ENCODE measurements at places on chromosomes 4 and X.

DNA sequence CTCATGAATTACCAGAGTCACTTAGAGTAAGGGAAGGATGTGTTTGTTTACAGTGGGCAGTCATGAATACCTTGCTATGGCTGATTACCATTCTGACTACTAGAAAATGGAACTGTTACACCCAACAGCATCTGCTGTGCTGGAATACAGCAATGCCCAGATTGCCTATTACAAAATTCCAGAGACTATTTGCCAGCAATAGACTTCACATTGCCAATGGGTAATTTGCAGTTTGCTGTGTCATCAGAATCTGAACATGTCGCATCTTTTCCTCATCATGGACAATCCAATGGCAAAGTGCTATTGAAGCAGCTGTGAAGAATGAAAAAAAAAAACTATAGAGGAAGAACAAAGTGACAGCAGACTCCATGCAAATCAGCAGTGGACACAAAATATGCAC, 356.6 kb downstream of the CXXC4 start:
- DNase-seq, result no peak

DNA sequence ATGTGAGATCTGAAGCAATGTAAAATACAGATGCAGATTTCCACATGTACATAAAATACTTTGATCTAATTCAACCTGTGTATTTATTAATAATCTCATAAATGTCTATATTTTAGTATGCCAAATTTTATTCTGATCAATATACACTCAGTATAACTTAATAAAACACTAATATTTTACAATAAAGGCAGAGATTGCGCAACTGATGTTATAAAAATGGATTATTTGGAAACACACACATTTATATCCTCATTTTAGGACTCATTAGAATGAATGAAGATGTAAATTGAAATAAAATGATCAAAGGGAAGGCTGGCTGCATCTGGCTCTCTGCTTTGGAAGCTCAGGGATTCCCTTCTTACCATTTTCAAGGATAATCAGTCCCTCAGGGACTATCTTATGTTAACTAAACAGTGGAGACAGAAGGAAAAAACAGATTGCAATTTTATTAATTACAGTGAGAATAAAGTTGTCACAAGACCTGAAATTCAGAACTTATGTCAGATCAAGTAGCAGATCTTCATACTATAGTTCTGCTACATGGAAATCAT, 900.9 kb upstream of the EPHA5 start:
- no peak for DNase-seq

DNA sequence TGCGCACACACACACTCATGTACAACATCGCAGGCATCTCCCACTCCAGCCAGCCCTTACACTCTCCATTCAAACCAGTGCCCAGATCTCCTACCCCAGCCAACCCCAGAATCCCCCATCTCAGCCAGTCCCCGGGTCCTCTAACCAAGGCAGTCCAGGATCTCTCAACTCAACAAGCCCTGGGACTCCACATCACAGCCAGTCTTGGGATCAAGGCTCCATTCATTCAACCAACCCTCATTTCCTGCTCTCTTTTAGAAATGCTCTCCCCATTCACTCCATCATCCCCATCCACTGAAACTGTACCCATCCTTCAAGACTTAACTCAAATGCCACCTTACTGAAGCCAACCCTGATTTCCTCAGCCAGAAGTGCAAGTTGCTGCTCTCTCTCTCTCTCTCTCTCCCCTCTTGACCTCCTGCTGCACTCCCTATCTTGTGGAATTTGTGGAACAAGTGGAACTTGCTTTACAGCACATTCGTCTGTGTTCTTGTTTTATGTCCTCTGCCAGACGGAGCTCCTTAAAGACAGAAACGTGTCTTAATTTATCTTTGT, 40.6 kb upstream of the IQSEC2 start:
- DNase-seq, result no peak

DNA sequence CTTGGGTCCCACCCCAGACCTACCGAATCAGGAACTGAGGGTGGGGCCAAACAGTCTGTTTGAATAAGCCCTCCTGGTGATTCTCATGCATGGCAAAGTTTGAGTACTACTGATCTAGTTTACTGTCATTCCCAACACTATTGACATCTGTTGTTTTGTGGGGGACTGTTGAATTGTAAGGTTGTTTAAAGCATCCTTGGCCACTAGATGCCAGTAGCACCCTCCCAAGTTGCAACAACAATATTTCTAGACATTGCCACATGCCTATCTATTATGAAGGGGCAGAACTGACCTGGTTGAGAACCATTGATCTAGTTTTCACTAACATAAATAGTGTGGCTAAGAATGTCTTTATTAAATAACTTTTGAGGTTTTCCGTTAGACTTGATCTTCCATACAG, 15.1 kb downstream of the TAF9B start:
- peak; percentile 20 for DNase-seq

DNA sequence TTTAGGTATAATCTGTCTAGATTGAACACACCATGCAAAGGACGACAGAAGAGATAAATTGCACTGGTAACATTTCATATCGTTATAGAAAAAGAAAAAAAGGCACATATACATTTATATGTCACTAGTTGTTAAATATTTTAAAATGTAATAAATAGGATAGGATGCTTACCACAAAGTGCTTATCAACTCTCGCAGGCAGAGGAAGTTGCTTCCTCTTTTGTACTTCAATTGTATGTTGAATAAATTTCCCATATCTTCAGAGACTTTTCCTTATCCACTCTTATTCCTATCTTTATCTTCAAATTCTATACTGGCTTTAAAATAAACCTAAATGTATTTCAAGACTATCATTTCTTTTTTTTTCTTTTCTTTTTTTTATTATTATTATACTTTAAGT, 163.3 kb upstream of the SPOCK3 start:
- no peak for DNase-seq

GRCh38 chr4:62544428-62544827, 1344.3 kb downstream of the ADGRL3 start:
- DNase-seq, result no peak

DNA sequence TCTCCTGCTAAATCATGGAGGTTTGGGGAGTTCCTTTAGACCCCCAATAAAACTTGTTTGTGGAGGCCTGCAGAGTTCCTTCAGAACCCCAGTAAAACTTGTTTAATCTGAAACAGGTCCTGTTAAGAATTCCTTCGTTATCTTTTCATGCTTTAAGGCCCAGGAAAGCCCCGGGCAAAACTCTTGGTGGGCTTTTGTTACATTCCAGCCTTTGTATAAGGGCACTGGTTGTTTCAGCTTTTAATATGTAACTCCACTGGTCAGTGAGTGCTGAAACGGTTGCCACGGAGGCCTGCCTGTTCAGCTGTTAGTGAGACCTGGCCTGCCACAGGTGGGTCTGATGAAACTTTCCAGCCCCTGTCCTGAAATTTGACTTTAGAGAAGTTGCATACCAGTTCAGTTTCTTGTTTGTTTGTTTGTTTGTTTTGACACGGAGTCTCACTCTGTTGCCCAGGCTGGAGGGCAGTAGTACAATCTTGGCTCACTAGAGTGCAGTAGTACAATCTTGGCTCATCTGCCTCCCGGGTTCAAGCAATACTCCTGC, 12.4 kb upstream of the DHRSX start:
- no peak for DNase-seq

GRCh38 chr4:168604496-168605373, 107.9 kb downstream of the PALLD start:
- no peak for DNase-seq

GRCh38 chr4:153950100-153950979, 161.5 kb upstream of the SFRP2 start:
- no peak for DNase-seq

GRCh38 chr4:77151241-77151640, 5.8 kb upstream of the CCNG2 start:
- no peak for DNase-seq

Data from NAMALWA (cell line).